Naive thymus-derived CD4-positive, alpha-beta T cell (primary cell): ENCODE measurements at places on chromosomes 3 and 15. TPM values are rescaled to one million over a fixed set of nuclear protein-coding genes. Genes with fewer than 3 reads are reported as not detected.

The PRICKLE2 gene
- total RNA-seq = not detected

The MOBP gene
- total RNA-seq = not detected

GRCh38 chr3:27385504-27385903 lies 16.3 kb upstream of the NEK10 start:
- no peak overlapping the region for H3K4me3 ChIP-seq
- H3K27ac ChIP-seq = no peak overlapping the region
- no peaks in the 10 kb centered on the region for H3K4me1 ChIP-seq
- H3K36me3 ChIP-seq = no peaks in the 10 kb centered on the region

- no peaks in the 10 kb centered on the region for H3K36me3 ChIP-seq
- no peak for DNase-seq
- no peaks in the 10 kb centered on the region for H3K4me1 ChIP-seq
- H3K27ac ChIP-seq = no peak overlapping the region
- no peak overlapping the region for H3K4me3 ChIP-seq
These were observed 69.0 kb upstream of the CCDC80 start for GRCh38 chr3:112709911-112710310.

The ANKUB1 gene
- total RNA-seq = not detected

GRCh38 chr15:98778960-98779359 lies 130.6 kb downstream of the IGF1R start:
- H3K4me1 ChIP-seq = no peaks in the 10 kb centered on the region
- no peak overlapping the region for H3K4me3 ChIP-seq
- H3K27ac ChIP-seq = no peak overlapping the region
- H3K36me3 ChIP-seq = no peaks in the 10 kb centered on the region
- H3K27me3 ChIP-seq = no peaks in the 10 kb centered on the region
